ENCODE measurements at places on chromosomes 6 and 20. TPM values are rescaled to one million over a fixed set of nuclear protein-coding genes. Genes with fewer than 3 reads are reported as not detected.

- no peak for DNase-seq
These were observed 43.7 kb downstream of the THEMIS start for GRCh38 chr6:127857051-127857637.

DNA sequence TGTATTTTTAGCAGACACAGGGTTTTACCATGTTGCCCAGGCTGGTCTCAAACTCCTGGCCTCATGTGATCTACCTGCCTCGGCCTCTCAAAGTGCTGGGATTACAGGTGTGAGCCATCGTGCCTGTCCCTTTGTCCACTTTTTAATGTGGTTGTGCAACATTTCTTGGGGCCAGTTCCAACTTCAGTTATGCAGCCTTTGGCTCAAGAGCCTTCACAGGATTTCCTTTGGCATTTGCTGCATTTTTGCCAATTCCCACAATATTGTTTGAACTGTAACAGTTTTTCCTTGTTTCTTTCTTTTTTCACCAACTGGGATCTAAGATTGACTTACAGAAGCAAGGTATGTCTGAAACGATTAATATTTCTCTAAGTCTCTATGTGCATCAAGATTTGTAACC lies 63.6 kb downstream of the EDN1 start:
- no peak for DNase-seq

- no peak for DNase-seq
These were observed 294.3 kb downstream of the CDC5L start for GRCh38 chr6:44681761-44682160.

GRCh38 chr20:15654208-15654649 lies 919.0 kb downstream of the KIF16B start:
- no peak for DNase-seq

- peak; percentile 81 for DNase-seq
These were observed 528 bp downstream of the NUDT3 start for GRCh38 chr6:34391786-34392496.

DNA sequence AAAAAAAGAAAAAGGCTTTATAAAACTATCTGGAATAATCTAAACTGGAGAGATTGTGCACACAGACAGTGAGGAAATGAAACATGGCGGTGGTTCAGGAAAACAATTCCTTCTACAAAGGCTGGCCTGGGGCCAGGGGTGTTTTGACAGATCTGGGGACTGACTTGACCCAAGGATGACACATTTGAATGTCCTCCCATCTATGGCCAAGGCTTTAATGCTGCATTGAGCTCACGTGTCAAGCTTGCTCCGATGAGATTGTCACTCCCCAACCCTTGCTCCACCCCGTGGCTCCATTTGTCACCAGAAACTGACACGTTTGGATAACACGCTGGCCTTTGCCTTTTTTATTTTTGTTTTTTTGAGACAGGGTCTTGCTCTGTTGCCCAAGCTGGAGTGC lies 156.1 kb downstream of the ZFP64 start:
- no peak for DNase-seq

DNA sequence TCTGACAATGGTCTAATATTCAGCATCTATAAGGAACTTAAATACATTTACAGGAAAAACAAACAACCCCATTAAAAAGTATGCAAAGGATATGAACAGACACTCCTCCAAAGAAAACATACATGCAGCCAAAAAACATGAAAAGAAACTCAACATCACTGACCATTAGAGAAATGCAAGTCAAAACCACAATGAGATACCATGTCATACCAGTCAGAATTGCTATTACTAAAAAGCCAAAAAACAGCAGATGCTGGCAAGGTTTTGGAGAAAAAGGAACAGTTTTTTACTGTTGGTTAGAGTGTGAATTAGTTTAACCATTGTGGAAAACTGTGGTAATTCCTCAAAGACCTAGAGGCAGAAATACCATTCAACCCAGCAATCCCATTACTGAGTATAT lies 339.0 kb upstream of the ADGRB3 start:
- DNase-seq, result no peak

DNA sequence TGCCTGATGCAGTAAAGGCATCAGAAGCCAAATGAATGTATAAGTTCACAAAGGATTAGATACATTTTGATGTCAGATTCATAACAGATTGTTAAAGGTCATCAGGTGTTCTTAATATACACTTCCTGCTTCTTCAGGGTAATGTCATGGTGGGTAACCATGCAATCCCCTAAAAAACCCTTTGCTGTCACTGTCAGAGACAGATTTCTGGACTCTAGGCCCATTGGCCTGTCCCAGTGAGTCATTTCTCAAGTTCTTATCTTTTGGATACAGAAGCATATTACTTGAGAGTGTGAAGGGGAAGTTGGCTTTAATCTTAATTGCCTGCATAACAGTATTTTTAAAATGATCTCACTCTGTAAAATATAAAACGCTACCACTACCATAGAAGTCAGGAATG lies 895.6 kb upstream of the MAP3K7 start:
- no peak for DNase-seq

DNA sequence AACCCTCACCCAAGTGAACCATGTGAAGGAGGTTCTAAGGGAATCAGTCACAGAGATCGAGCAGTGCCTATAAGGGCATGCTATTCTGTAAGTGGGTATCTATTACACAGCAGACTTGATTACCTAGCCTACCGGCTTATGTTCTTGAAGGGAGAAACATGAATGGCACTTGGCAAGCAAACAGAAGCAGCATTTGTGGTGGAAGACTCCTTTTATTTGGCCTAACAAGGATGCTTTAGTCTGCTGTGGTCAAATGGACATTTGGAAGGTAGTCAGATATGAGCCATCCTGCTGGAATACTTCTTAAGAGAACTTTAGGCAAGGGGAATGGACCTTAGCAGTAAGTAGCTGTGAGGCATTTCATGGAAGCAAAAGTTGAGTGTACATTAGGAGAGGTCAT lies 126.3 kb downstream of the COL12A1 start:
- no peak for DNase-seq

DNA sequence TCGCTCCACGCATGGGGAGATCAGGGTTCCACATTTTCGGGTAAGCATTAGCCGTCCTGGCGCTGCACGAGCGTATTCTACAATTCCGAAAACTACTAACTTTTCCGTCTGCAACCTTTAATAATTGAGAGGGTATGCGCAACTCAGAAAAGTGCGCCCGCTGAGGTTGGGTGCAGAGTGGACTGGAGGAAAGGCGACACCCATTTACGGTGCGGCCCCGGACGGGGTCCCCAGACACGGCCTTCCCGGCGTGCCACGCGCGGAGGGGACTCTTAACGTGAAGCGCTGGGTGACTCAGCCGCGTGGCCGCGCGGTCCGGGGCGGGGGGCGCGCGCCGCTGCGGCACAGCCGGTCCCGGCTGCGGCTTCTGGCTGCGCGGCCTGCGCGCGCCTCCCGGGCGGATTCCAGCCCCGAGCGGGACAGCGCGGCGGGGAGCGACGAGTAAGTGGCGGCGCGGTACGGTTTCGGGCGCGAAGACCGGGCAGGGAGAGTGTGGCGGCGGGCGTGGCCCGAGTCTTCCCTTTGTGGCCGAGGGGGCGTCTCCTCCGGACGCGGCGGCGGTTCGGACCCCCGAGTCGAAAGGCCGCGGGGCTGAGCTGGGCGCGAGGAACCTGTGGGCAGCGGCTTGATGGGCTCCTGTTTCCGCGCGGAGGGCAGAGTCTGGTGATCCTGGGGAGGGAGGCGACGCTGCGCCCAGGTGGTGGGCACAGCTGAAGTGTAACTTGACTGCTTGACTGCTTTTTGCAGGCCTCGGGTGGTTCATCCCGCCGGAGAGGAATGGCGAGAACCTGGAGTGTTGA lies at the start of the genes KCTD20 and PXT1:
KCTD20 (plus strand) TSS at position 330 of the 800 bp plus-strand sequence. CDS start 27,098 bp downstream, outside the sequence.
PXT1 (minus strand) TSS at position 184 of the 800 bp plus-strand sequence. CDS start 16,772 bp downstream, outside the sequence.
- DNase-seq, result peak; percentile 95

GRCh38 chr20:25287631-25288290 lies 39.9 kb downstream of the PYGB start:
- DNase-seq, result peak; percentile 18

DNA sequence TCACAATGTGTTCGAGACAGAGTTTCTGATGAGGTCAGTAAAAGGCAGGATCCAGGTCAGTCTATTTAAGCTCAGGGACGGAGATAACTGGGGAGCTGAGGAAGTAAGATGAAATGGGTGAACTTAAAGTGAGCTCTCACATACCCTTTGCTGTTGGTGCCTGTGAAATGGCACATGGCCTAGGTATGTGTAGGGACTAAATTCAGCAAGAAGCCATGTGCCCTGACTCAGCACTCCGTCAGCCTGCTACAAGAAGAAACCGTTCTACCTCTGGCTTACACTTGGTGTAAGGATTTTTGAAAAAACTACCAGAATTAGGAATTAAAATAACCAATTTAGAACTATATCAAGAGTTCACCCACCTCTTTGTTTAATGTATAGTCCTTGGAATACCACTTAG lies 41.1 kb upstream of the TRDN start:
- DNase-seq, result no peak

DNA sequence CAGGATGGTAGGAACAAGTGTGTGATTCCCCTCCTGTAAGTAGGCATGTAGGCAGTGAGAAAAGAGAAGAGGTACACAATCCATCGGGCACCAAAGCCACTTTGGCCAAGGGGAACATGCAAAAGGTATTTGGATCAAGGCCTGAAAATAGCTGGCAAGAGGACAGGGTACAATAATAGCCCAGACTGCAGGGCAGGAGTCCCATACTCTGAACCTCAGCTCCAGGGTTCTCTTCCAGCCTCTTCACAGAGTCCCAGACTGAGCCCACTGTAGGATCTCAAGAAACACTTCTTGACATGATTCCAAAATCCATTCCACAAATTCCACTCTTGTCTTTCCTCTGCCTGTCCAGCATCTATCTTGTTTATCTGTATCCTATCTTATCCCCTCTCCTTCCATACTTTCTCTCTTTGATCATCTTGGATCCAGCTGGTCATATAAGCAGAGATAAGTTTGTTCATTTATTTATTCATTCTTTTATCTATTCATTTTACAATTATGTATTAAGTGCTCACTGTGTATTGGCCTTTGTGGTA lies 19.7 kb downstream of the ACSS2 start:
- no peak for DNase-seq

DNA sequence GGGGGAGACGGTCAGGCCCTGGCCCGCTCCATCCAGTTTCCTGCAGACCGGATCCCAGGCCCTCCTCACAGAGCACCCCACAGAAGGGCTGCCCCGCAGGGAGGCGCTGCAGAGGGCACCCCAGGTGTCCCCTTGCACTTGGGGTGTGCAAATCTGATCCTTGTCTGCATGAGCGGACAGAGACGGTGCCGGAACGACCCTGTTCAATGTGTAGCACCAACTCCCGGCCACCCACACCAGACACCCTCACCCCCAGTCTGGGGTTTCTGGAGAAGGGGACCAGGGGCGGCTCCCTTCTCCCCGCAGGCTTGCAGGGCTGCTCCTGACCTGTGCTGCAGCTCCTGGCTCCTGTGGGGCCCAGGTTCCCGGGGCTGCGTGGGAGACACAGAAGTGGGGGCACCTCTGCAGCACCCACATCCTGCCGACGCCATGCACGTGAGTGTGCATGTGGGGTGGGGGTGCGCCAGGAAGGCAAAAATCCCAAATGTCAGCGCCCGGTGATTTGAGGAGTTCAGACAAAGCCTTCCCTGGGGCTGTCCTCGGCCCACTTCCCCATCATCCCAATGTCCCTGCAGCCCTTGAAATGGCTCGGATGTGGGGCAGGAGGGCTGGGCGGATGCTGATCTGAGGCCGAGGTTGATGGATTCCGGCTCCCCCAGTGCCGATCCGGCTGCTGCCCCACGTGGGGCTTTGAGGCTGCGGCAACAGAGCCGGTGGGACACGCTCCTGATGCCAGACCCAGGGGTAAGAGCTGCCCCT lies 85.3 kb upstream of the BHLHE23 start:
- peak; percentile 56 for DNase-seq

- peak; percentile 95 for DNase-seq
These were observed 11.1 kb downstream of the FAM110A start for GRCh38 chr20:844473-845225.

DNA sequence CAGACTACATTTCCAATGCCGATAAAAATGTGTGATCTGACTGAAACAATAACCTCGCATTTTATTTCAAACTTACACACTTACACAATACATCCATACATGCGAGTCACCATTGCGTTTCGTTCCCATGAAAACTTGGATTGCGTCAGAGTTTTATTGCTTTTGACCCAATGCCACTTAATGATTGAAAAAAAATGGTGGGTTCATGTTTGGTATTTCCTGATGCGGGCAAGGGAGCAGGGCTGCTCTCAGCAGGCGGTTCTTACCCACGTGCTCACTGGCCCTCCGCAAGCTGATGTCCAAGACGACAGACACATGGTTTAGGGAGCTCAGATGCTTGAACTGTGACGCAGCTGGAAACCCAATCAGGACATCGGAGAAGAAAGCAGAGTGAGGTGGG lies 281.0 kb upstream of the SULF2 start:
- DNase-seq, result no peak

GRCh38 chr6:133040094-133040802 lies 200.9 kb upstream of the EYA4 start:
- DNase-seq, result no peak

DNA sequence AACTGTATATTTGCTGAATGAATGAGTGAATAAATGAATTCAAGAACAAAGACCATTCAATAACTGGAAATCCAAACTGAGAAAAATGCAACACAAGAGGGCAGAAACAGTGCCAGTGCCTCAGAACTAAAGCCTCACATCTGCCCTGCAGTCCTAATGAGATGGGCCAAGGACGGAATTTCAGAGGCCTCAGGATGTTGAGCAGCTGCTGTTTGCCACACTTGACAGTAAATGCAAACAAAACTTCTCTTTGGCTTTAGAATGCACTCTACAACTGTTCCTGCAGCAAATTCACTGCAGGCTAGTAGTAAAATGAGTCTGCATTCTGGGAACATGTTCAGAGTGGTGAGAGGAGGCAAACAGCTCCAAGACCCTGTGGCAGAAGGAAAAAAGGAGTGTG lies 177.6 kb upstream of the LRFN2 start:
- no peak for DNase-seq

GRCh38 chr6:152957796-152958195 lies 25.0 kb downstream of the FBXO5 start:
- no peak for DNase-seq

The BMP2 gene
- 2.8 TPM for total RNA-seq

The GSTA1 gene
- not detected for total RNA-seq

The TAP1 gene
- total RNA-seq, result 25.7 TPM

The SERAC1 gene
- 15.0 TPM for total RNA-seq

The SEL1L2 gene
- total RNA-seq, result not detected

The ADAM33 gene
- total RNA-seq, result 484 TPM

The SLC35B2 gene
- 28.8 TPM for total RNA-seq

The NFATC2 gene
- 3.5 TPM for total RNA-seq

The PDE7B gene
- 6.3 TPM for total RNA-seq

The PDYN gene
- not detected for total RNA-seq

The OR2H2 gene
- total RNA-seq, result not detected

Measured in sigmoid colon (tissue), 7 donors.